ENCODE measurements at places on chromosomes 16 and 17.

- DNase-seq = no peak
These were observed 278.9 kb downstream of the SEC14L1 start for GRCh38 chr17:77419547-77420094.

GRCh38 chr17:36674278-36674650, 72.9 kb downstream of the MRM1 start:
- no peak for DNase-seq

- no peak for DNase-seq
These were observed 12.2 kb downstream of the EVPL start for GRCh38 chr17:76014925-76015261.

DNA sequence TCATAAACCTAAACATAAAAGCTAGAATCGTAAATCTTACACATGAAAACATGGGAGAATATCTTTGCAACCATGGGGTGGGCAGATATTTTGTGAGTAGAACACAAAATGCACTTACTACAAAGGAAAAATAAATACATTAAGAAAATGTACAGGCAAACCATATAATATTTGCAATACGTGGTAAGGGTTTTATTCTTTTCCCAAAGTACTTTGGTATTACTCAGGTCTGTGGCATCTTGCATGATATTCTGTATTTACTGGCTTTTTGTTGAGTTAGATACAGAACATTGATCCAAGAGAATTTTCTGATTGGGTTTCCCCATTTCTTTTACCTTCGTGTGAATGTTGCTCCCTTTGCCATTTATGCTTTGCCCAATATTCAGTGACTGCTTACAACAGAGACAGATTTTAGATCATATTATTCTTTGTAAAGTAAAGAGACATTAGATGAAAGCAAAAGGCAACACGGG, 33.0 kb upstream of the ARHGAP17 start:
- DNase-seq = no peak

DNA sequence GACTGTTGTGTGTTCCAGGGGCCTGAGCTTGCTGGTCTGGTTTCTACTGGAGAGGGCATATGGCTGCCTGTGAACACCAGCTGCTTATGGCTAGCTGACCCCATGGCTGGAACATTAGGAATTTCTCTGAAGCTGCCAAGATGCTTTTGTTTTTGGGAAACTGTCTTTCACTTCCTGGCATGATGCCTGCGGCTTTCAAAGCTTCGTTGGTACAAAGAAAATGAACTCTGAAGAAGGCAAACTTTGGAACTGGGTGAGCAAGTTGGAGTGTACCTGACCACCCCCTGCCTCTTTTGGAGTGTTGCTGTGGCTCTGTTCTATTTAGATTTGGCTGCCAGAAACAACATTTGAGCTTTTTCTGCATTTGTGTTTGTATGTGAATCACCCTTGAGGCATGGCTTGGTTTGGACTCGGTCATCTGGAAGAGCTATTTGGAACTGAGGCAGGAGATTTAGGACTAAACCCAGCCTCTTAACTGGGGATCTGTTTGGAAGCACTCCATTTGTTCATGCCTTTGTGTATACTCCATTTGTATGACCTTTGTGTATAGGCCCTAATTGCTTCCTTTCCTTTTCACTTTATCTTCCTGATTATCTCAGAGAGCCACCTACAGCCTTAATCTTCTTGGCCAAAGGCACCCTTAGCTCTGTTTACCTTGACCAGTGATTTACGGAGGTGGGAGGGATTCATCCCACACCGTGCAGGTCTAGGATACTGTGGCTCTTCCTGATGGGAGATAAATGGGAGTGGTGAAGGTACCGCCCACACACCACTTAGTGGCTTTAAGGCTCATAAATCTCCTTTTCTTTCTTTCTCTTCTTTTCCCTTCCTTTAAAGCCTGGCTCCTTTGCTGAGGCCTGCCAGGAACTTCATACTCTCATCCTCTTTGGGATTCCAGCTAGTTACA, 7.3 kb upstream of the CPHXL start:
- no peak for DNase-seq

- DNase-seq = no peak
These were observed 6.6 kb upstream of the CNGB1 start for GRCh38 chr16:57977418-57978069.

GRCh38 chr16:68202091-68202519, 33.8 kb downstream of the ESRP2 start:
- no peak for DNase-seq

DNA sequence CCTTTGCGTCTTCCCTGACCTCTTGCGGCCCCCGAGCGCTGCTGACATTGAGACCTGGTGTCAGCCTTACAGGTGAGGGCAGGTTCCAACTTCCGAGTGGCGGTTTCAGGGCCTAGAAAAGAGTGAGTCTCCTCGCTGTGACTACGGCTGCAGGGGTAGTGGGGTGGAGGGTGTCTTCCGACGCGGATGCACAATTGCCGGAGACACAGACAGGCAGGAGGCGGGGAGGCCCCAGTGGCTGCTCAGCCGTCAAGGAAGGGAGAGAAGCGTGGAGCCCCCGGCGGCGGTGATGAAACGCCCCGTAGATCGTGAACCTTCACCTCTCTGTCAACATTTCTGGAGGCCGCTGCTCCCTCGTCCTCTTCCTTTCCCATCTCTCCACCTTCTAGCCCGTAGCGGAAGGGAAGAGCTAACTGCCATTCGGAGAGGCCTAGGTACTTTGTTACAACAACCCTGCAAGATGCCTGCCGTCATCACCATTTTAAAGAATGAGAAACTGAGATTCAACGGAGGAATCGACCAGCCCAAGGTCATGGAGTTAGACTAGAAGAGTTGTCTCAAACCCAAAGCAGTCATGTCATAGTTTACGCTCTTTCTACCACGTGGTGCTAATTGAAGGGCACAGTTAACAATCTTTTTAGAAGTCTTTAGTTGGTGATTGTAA, 485 bp downstream of the DNAJA3 start:
- no peak for DNase-seq

Data from GOT3 (cell line).